ENCODE measurements at places on chromosomes 1 and 21.
A peak's percentile ranks its signal among the peaks of the same experiment; 100 is the strongest.

DNA sequence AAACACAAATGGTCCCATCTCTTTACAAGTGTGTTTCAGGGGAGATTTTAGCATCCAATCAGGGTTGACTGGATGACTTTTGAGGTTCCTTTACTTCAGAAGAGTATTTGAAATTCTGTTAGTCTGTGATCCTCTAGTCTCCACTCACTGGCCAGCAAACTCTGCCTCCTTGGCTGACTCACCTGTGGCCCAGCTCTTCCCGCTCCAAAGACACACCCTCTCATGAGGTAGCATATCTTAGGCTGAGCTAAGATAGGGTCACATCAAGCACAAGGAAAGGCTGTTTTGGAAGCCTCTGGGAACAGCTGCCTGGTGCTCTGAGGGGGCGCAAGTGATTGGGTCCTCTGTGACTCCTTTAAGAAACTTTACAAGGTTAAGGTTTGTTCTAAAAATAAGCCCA, 102.3 kb upstream of the FGGY start:
- no peak for DNase-seq

- no peak for DNase-seq
Measured at GRCh38 chr1:110235834-110236682, 25.9 kb downstream of the KCNC4 start.

DNA sequence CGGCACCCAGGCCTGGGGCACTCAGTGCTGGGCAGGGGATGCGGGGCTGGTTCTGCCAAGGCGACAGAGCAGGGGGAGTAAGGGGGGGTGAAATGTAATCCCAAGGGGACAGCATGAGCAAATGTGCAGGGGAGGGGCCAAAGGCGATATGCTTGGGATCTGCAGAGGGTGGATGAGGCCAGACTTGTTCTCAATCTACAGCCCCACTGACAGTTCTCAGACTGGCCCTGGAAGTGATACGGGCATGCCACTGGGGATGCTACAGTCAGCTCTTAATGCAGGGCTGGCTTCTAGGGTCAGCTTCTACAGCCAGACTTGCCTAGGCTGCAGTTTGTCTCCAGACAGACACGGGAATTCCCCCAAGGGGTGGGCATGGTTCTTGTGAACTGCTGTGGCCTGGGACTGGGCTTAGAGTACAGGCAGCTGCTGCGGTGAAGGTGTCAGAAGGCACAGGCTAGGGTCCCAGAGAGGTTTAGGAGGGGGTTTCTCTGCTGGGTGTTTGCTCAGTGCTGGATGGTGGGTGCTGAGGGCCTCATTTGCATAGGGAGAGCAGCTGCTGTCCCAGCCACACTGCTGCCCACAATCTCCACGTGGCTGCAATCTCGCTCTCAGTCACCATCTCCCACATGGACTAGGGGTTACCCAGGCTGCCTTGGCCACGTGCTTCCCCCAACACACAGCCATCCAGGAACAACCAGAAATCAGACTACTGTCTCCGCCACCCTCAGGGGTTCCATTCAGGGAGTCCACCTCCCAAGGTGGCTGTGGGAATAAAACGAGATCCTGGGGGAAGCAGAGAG, 190.1 kb downstream of the HIVEP3 start:
- DNase-seq: peak; percentile 92

DNA sequence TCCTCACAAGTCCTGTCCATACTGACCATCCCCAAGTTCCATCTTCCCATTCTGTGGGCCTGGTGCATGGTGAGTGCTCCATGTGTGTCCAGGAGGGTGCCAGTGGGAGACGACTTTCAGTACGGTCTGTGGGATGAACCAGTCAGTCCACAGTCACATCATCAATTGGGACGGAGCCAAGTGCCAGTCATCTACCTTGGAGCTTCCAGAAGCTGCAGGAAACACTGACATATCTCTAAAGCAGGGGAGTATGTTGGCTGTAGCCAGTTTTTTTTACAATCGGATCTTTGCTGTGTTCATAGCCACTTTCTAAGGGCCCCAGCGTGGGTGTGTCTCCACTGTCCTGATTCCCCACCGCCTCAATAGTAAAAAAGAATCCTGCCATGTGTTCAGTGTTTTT, 13.6 kb upstream of the TRIM17 start:
- DNase-seq: peak; percentile 27

DNA sequence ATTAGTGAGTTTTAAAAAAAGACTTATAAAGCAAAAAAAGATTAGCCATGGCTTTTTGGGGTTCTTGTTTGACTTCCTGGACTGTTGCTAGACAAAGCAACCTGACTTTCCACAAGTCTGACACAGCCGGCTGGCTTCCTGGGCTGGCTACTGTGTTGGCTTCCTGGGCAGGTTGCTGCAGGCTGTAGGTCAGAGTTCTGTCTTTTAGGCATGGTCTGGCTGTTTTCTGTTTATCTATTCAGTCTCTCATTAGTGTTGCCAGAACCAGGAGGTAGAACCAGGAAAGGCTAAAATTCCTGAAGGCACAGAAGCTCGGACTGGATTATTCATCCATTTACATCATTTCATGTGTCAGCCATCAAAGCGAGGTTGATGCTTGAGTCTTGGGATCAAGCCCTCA, 88.6 kb upstream of the SLC35F3 start:
- DNase-seq: no peak

GRCh38 chr1:17616731-17617279, 77.3 kb downstream of the ARHGEF10L start:
- no peak for DNase-seq

DNA sequence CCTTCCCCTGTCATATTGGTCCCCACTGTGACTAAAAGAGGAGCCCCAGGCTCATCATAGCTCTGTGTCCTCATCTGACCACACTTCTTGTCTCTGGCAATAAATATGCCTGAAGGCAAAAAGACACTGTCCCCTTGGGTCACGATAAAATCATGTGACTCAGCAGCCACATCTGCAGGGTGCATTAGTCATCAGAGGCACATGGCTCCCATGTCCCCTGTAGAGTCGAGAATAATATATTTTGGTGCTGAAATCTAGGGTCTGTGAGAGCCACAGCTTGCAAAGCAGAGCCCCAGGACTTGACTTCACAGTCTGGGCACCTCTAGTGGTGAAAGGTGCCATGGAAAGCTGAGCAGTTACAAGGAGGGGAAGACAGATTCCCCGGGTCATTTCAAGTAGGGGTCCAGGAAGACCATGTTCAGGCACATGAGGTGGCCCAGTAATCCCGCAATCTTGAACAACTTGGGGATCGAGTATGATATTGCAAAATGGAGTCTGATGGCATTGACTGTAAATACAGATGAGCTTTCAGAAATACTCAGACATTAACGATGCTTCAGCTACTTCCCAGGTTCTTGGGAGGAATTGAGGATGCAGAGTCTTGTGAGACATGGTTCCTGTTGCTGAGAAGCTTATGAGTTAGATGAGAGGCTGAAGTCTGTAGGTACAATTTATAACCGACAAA, 68.6 kb downstream of the SLC35F3 start:
- DNase-seq: no peak

DNA sequence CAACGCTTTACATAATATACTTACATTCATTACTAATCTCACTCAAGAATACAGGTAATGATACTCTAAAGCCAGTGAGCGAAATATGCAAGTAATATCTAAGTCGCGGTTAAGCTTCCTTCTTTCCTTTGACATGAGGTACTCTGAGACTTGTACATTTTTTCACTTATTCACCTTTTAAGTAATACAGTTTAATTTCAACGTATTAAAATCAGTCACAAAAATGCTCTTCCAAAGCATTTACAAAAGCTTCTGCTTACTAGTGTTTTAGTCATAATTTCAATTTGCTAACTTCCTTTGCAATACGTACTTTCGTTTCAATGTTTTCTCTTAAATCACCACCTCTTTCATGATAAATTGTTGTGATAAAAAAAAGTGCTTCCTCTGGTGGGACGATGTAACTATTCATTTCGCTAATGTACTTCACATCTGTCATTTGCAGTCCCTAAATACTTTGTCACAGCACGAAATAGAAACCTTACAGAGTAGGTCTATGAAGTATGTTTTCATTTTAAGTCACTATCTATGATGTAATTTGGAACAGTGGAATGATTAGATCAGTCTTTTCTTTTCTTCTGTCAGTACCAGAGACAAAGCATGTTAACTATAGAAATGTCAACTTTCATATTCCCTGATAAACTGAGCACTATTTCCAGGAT, 34.0 kb upstream of the ADGRL4 start:
- no peak for DNase-seq

GRCh38 chr1:116417678-116418077, 44.6 kb downstream of the ATP1A1 start:
- no peak for DNase-seq

DNA sequence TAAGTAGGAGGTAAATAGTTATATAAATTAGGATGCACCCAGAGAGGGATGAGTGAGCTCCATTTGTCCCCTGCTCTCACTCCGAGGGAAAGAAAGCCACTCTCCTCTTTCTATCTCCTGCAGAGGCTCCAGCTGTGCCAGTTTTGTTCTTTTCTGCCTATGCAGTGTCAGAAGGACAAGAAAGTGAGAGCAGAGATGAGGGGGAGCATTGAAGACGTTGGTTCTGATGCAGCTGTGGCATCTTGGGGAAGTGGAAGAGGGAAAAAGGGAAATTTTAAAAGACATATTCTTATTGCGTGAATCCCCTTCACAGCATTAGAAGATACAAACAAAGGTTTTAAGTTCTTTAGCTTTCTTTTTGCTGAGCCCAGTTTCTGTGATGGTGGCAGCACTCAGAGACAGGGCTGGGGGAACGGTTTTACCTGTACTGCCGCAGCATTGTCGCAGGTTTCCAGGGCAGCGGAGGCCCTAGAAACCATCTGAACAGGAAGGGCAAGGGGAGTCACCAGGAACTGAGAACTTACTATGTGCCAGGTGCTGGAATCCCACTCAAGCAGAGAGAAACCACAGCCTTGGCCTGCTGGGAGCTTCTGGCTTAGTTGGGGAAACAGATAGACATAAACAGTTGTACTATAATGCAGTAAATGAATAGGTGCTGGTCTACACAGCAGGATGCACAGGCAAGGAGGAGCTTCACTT, 44.9 kb upstream of the USP24 start:
- DNase-seq: peak; percentile 85

DNA sequence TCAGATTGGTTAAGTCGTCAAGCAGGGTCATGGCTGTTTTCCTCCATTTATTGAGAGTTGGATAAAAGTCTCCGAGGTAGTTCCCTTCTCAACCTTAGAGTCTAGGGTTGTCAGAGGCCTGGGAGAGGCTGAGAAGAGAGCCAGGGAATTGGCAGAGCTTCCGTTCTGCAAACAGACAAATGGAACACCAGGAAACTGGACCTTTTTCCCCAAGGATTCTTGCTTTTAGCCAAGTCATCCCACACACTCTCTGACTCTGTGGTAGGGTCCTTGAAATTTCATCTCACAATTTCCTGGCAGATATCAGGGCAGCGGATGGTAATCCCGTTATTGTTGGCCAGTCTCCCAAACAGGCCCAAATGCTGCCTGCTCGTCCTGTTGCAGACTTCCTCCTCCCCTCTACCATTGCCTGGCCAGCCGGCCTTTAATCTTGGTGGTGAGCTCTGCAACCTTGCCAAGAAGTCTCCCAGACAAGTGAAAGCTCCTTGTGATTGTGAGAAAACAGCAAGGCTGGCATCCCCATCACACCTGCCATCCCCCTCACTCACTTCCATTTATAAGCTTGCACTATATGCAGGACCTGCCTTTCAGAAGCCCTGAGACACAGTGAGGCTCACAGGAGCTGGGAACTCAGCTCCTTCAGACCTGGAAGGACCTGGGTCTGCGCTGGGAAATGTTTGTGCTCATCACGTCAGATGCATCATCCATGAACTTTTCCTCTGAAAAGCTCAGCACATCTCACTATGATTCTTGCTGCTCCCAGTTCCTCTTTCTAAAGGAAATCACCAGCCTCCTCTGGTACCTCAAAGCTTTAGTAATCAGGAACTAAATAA, 13.7 kb upstream of the SRP9 start:
- DNase-seq: peak; percentile 67

DNA sequence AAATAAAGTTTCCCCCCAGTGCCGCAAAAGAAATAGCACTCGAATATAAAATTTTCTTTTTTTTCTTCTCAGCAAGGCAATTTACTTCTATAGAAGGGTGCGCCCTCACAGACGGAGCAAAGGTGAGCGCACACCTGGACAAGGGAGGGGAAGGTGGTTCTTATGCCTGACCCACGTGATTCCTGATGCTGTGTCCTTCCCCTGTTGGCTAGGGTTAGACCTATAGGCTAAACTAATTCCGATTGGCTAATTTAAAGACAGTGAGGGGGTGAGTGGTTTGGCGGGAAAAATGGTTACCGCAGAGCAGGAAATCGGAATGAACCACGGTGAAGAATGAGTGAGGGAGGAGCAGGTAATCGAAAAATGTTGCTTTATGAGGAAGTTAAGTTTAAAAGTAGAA, 607 bp upstream of the FAAH start:
- DNase-seq: no peak

GRCh38 chr1:99115231-99115630, 110.6 kb upstream of the PLPPR5 start:
- DNase-seq: no peak

GRCh38 chr1:157429601-157430240, 122.6 kb downstream of the FCRL5 start:
- no peak for DNase-seq

DNA sequence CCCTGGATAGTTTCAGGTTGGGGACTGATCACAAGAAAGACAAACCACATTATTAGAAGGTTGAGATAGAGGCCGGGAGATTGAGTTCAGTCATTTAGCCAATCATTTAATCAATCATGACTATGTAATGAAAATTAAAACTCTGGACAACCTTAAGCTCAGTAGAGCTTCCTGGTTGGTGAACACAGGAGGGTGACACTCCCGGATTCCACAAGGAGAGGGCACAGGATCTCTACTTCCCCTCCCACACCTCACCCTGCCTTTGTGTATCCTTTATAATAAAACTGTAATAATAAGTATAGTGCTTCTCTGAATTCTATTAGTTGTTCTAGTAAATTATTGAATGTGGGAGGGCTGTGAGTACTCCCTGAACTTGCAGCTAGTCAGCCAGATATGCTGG, 150.1 kb downstream of the PIK3R3 start:
- DNase-seq: no peak

- peak; percentile 95 for DNase-seq
Measured at GRCh38 chr1:155063550-155064110, at the start of gene EFNA4. Gene EFNA4 (plus strand): TSS chr1:155063740. CDS start chr1:155063824, 84 bp downstream.

DNA sequence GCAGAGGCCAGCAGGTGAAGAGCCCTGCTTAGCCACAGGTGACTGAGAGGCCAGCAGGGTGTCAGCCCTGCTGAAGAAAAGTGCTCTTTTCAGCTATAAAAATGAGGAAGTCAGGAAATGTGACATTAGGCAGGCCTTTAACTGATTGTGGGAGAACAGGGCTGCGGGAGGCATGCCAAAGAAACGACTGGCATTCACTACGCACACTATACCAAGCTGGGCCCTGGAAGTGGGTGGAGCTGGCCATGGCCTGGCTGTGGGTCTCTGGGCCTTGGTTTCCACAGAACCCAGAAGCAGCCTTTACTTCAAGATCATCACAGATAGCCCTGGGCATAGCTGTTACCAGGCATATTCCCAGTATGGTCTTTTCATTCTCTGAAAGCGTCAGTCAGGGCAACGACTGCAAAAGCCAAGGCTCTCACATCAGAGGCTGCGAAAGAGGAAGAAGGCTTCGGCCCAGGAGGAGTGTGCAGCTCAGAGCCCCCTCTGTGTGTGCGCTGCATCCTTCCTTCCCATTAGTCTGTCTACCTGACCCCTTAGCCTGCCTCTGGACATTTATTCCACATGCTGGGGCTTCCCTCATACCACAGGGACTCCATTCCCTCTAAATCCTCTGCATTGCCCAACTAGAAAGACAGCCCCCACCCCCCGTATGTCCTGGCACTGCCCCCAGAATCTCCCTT, 14.3 kb downstream of the SLC2A1 start:
- peak; percentile 94 for DNase-seq
